Cerebellum (tissue), 4 donors: ENCODE measurements at places on chromosomes 12 and 14. TPM values are rescaled to one million over a fixed set of nuclear protein-coding genes. Genes with fewer than 3 reads are reported as not detected.

NKX2-1 gene
- total RNA-seq, result not detected

GRCh38 chr14:31879661-31880348 is 197.3 kb upstream of the ARHGAP5 start:
- no peak for DNase-seq

- no peak for DNase-seq
Observed at GRCh38 chr12:2335513-2335912, 282.7 kb downstream of the CACNA1C start.

DNA sequence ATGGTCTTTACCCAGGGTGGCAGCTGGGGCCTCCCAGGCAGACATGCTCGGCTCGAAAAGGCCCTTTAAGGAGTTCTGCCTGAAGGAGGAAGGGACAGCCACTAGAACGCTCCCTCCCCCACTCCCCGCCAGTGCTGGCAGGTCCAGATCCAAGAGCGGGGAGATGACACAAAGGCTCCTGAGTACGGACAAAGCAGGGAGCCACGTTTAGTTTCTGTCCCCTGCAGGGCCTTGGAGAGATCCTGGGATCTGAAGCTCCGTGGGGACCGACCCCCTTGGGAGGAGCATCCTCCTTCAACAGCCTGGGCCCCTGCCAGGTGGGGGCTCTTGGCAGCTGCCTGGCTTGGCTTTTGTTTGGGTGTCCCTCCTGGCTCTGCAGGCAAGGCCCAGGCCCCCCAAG is 89.7 kb downstream of the ESRRB start:
- no peak for DNase-seq

GRCh38 chr12:45088608-45089007 is 37.7 kb upstream of the DBX2 start:
- DNase-seq, result no peak

DNA sequence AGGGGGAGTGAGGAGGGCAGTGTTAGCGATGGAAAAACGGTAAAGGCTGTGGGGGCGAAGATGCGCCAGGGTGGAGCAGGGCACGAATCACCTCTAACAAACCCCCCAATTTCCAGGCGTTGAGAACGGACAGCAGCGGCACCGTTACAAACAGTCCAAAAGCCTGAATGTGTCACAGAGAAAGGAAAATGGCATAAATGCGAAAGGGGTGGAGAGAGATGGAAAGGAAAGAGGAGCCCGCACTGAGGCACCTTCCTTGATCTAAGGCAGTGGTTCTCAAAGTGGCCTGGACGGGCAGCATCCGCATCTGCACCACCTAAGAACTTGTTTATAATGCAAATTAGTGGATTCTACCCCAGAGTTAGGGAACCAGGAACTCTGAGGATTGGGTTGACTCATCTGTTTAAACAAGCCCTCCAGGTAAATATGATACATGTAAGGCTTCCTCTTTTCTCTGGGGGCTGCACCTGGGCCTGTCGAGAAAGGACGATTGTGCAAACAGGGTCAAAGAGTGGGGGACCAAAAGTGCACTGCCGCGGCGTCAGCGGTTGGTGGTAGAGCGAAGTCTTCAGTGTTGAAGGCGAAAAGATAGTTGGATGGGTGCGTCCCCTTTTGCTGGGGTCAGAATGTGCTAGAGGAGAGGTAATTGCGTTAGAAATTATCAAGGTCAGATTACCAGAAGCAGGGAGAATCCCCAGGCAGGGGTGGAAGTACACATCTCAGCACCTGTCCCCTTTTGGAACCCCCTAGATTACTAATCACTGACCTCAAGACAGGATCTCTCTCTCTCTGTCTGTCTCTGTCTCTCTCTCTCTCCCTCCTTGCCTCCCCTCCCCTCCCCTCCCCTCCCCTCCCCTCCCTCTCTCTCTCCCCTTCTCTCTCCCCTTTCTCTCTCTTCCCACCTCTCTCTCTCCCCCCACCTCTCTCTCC is 1.3 kb upstream of the KCNH5 start:
- DNase-seq, result no peak

DNA sequence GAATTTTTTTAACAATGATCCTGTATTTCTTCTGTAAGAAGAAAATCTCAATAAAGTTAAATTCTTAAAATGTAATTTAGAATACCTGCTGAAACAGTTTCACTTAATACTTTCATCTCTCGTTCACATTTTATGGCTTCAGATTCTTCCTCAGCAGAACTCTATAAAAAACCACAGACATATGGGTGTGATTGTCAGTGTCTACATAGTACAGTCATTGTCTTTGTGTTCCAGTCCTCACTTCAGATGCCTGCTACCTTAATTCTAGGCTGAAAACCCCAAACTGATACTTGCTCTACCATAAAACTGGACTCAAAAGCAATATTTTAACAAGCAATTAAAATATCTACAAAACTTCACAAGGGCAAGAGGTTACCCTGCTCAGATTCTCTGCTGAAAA is 71.8 kb downstream of the DNAI7 start:
- DNase-seq, result no peak

GDF3 gene
- total RNA-seq, result not detected

- DNase-seq, result no peak
Observed at GRCh38 chr12:105013892-105014291, 27.8 kb downstream of the NOPCHAP1 start.

DNA sequence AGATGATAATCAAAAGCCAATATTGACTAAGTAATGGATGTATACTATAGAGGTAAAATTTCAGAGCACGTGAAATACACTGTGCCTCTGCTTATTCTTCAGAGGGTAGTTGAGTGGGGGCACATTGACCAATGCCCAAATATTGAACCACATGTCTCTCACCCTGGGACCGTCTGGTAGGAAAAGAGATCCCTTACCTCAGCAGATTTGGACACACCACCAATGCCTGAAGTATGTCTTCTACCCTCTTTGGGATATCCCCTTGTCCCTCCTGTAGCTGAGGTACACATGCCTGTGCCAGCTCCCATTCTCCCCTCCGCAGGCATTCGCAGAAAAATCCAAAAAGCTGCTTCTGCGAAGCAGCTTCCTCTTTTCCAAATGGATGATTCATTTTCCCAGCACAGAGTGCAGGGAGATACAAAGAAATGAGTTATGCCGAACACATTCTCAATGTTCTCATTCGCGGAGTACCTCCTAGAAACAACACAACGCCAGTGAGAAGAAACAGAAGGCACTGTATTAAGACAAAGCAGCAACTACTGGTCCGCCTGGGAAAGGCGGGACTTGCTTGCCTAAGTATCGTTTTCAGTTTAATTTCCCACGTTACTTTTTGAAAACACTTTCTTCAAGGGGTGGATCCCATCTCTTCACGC is 691 bp downstream of the ZFYVE26 start:
- no peak for DNase-seq

- no peak for DNase-seq
Observed at GRCh38 chr14:77306851-77307496, 13.7 kb downstream of the POMT2 start.

GRCh38 chr12:75294797-75295196 is 35.3 kb downstream of the CAPS2 start:
- DNase-seq, result no peak

TAS2R13 gene
- total RNA-seq, result 14.9 TPM

GRCh38 chr14:72064501-72064900 is 132.3 kb downstream of the RGS6 start:
- no peak for DNase-seq

DNA sequence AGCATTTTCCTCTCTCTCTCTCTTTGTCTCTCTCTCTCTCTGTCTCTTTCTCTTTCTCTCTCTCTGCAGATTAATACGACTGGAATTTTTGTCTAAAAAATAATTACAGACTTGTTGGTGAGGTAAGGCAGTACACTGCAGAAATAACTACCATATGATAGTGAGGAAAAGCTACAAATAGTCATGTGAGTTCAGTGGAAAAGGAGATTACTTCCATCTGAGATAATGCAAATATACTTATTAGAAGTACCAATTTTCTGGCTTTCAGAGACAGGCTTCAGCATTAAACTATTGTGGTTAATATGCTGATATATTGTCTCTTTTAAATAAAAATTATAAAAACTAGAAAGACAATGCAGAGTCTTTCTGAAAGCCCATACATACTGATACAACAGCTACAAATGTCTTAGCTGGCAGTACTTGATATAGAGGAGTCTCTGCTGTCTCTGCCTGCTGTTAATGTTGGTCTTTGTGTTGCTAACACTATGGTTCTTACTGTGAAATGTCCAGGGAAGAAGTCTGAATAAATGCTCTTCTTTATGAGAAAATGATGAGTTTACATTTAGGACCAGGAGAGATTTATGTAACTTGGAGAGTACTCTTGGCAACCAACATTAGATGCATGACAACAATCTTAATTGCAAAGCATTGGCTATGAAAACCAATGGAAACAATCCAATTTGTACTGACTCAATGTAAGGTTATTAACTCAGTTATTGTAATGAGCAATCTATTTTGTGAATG is 167.0 kb downstream of the LRFN5 start:
- DNase-seq, result no peak

DNA sequence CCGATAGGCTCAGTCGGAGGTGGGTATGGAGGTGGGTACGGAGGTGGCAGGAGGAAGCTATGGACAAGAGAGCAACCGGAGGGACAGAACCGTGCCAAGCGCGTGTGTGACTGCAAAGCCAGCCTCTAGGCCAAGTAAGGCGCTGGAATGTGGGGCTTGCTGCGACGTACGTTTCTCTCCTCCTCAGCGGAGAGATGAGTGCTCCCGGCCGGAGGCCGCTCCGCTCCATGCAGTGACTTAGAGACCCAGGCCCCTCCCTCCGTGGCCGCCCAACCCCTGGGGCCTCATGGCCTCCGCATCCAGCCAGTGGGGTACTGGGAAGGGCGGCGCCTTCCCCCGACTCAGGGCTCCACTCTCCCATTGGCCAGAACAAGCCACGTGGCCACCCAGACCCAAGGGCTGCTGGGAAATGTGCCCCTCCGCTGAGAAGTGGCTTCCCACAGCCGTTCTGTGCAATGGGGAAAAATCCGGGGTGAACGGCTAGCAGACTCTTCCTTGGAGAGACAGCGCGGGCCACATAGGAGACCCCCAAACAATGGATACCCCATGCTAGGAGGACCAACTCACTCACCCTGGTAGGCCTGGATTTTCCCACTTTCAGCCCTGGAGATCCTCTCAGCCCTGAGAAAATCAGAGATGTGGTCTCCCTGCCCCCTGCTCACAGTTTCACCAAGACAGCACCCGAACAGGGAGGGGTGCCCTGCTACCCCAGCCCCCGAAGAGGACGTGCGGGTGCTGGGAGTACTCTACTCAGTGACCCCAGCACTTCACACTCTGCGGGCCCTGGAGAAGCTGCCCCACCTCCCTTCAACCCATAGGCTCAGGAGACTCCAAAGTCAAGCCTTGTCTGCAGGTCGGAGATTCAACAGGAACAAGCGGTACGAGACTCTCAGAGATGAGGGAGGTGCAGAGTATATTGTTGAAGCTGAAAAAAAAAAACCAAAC is 66.7 kb downstream of the RIMBP2 start:
- DNase-seq, result no peak

GRCh38 chr14:100640471-100641273 is 53.5 kb upstream of the BEGAIN start:
- no peak for DNase-seq

DNA sequence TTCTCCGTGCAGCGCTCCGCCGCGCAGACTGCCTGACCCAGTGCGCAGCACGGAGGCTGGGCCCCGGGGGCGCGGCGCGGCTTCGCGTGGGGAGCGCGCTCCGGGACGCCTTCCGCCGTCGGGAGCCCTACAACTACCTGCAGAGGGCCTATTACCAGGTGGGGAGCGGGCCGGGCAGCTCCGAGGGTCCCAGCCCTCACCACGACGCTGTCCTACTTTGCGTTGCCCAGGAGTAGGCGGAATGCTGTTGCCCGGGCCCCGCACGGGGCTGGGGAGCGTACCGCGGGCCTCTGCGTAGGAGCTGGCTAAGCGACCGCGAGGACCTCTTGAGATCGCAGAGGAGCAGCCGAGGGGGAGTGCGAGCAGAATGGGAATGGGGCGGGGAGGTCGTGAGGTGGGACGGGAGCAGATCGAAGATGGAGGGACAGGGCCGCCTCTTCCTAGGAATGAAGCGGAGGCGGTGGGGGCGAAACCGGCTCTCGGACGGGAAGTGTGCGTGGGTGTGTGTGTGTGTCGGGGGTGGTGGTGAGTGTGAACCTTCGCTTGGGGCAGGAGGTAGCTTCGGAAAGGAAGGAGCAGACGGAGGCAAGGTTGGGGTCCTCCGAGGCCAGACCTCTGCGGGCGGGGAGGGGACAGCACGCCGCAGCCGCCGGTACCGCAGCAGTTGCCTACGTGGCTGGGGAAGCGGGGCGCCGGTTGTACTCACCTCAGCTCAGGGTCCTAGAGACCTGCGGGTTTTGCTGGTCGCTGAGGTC is 751 bp downstream of the P3H3 start:
- peak; percentile 83 for DNase-seq

- no peak for DNase-seq
Observed at GRCh38 chr12:114834621-114835020, 150.6 kb upstream of the TBX3 start.

GRCh38 chr14:84988357-84988756 is 541.6 kb upstream of the FLRT2 start:
- no peak for DNase-seq

GRCh38 chr12:27549801-27550652 is 26.0 kb downstream of the PPFIBP1 start:
- DNase-seq, result no peak

HELB gene
- total RNA-seq, result 10.6 TPM

DNA sequence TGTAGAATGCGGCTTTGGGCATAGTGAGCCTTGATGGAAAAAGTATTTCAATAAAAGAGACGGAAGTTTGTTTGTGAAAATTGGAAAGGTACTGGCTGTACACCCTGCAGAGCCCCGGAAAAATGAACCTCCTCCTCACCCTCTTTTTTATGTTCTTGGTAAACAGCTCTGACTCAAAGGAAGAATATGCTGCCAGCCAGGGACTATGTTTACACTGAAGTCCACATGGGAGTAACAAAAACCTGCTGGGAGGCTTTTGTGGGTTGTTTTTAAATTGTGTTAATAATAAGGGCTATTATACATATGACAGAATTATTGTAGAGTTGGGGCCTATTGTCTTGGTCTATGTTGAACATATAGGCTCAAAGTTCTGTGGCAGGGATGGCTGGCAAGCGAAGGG is 70.7 kb downstream of the TTC8 start:
- DNase-seq, result no peak

OR4K17 gene
- total RNA-seq, result not detected

GRCh38 chr12:94845110-94845509 is 158.4 kb downstream of the NDUFA12 start:
- no peak for DNase-seq

- no peak for DNase-seq
Observed at GRCh38 chr14:71433303-71433702, 498.9 kb upstream of the RGS6 start.

DNA sequence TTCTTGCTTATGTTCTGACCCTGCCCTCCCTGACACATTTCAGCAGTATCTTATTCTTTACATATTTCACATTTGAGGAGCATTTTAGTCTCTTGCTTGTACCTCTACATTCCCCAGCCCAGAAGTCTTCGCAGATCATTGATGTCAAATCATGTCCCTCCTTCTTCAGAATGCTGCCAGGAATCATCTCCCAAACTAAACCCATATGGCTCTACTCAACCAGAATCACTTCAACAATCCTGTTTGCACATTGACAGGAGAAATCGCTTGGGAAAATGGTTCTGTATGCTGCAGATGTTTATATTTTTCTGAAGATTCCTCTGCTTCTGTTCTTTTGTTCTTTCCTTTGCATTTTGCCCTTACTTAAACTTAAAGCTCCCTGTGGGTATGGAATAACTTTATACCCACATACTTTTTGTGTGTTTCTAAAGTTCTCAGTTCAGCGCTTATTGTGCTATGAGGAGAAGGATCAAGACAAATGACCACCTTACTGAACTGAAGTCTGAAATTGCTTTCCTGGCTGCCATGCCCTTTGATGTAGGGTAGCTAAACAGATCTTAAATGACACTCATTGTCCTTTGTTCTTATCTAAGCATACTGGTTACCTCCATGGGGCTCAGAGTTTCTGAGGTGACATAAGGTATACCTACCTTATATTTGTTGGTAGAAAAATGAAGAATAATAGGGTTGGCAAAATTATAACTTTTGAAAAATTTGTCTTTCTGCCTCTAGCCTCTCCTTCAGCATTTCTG is 134.6 kb downstream of the SLC25A21 start:
- no peak for DNase-seq
